ENCODE measurements at places on chromosomes 3 and 15. TPM values are rescaled to one million over a fixed set of nuclear protein-coding genes. Genes with fewer than 3 reads are reported as not detected.

Gene CPA3
- not detected for total RNA-seq

Gene CELF6
- 0.42 TPM for total RNA-seq

Gene ATP13A5
- not detected for total RNA-seq

Gene IGF2BP2
- total RNA-seq: 0.32 TPM

Gene RTP4
- total RNA-seq: 1.9 TPM

Gene ENTPD3
- total RNA-seq: not detected

Gene PLSCR4
- not detected for total RNA-seq

Gene GRK7
- 0.04 TPM for total RNA-seq

Gene ITIH1
- not detected for total RNA-seq

Gene ARPP21
- not detected for total RNA-seq

Gene NEK11
- 1.7 TPM for total RNA-seq

Gene P2RY1
- 0.38 TPM for total RNA-seq

Gene TGM5
- total RNA-seq: not detected

Gene ST8SIA2
- not detected for total RNA-seq

Gene SH2D7
- total RNA-seq: not detected

Gene FBXO40
- not detected for total RNA-seq
